Fibroblast of skin of back (primary cell): ENCODE measurements at places on chromosomes 11 and 22.

DNA sequence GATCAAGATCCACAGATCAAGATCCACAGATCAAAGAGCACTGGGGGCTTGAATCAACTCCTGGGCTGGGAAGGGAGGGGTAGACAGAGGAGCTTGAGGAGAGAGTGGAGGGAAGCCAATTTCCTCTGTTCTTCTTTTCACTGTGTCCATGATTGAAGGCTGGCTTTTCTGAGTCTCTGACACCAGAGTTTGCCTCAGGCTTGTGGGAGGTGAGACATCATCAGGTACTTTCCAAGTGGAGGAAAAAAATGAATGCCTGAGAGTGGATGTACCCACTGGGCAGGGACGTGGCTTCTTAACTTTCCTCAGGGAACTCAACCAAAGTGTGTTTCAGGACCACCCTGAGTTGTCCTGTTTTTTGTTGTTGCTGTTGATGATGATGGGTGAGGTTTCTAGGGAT, 11.0 kb upstream of the HEPHL1 start:
- no peak for DNase-seq

DNA sequence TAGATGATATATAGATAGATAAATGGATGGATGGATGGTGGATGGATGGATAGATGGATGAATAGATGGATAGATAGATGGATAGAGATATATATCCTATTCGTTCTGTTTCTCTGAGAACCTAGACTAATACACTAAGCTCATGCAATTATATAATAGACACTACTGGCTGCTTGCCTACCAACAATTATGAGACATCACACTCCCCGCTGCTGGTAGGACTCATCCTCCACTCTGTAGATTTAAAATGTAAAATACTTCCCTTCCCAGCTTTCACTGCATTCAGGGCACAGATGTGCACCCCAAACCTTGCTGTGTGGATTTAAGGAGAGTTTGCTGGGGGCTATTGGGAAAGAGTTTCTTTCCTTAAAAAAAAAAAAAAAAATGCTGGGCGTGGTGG, 28.3 kb upstream of the RCN1 start:
- DNase-seq, result no peak

DNA sequence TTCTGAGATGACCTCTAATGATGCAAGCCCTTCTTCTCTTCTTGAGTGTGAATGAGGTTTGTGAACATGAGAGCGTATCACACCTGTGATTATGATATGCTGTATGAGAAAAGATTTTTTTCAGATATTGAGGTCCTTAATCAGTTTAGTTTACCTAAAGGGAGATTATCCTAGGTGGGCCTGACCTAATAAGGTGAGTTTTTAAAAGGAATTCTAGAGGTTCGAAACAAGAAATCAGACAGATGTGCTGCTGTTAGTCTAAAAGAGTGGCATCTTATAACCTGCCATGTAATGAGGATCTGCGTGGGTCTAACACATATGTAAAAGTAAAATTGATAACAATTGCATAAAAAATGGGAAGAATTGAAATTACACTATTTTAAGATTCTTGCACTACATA, 33.8 kb downstream of the MSANTD4 start:
- no peak for DNase-seq

DNA sequence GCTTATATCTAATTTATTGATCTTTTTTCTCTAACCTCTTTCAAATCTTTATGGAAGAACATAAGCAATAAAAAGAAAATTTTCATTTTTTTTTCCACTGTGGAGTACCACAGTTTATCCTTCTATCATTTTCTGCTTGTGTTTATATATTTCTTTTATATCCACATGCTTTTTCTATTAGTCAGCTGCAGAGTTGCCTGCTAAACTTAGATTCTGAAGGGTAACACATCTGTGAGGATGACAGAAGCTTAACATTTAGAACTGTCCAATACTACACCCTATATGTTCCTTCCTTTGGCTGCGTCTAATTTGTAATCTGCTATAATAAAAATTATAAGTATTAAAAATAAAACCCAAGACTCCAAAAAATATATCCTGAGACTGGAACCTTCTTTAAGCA, 20.8 kb downstream of the CCDC90B start:
- DNase-seq, result peak; percentile 27

DNA sequence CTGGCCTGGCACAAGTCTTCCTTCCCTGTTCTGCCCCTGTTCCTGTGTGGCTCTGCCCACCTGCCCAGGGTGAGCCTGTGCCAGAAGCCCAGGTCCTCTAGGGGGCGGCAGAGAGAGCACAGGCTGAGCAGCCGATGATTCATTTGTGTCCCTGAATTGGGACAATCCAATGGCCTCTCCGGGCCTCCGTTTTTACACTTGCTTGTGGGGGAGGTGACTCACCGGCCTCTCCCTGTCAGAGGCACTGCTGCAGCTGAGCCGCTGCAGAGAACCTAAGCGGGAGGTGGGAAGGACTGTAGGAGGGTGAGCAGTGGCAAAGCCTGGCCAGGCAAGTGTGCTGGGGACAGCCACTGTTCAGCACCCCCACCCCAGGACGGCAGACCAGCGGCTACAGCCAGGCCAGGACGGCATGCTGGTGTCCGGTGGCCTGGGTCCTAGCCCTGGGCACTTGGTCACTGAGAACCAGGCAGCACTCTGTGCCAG, 65.2 kb upstream of the LMO1 start:
- DNase-seq, result peak; percentile 95

GRCh38 chr11:48161951-48162884, 54.4 kb upstream of the OR4B1 start:
- no peak for DNase-seq
